ENCODE measurements at places on chromosomes 1 and 21. TPM values are rescaled to one million over a fixed set of nuclear protein-coding genes. Genes with fewer than 3 reads are reported as not detected.

Gene SPATC1L
- total RNA-seq = 2.7 TPM

Gene DISP3
- total RNA-seq = 0.68 TPM

DNA sequence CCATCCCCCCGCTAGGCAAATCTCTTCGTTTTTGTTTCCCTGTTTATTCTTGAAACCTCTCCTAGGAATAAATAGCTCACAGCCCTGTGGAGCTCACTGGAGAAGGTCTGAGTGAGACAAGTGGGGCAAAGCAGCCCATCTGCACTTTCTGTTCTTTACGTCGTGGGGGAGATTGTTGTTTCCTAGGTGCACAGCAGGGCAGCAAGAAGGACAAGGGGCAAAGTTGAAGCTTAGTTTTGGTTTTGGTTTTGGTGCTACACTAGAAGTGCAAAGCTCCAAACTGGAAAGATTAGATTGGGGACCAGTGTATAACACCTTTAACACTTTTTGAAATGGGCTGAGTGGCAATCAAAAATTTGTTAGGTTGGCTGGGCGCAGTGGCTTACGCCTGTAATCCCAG lies 76.6 kb downstream of the GPR88 start:
- DNase-seq = peak; percentile 19

- no peak for DNase-seq
Measured at GRCh38 chr1:48841966-48842365, 65.3 kb upstream of the BEND5 start.

DNA sequence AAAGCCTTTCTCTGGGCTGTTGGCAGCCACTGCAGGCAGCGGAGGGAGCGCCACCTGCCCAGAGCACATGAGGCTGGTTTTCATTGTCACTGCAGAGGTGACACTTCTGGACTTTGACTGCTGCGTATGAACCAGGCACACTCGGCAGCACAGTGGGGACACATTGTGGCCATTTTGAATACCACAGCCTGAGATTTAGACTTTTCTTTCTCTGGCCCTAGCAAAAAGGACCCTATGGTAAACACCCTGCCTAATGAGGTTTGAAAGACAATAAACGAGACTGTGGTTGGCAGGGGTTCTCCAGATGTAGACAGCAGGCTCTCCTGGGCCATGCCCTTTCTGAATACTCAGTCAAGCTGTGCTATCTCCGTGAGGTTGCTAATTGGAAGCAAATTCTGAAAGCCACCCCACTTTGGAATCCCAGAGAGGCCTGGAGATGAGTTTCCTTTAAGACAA lies 12.0 kb upstream of the KCNE2 start:
- peak; percentile 50 for DNase-seq

GRCh38 chr1:162297208-162297607 lies 79.4 kb downstream of the SPATA46 start:
- DNase-seq = peak; percentile 9
